Caco-2 (cell line): ENCODE measurements at places on chromosomes 4 and X.

- H3K27me3 ChIP-seq = no peaks in the 10 kb centered on the region
- H3K4me1 ChIP-seq = no peaks in the 10 kb centered on the region
- DNase-seq = no peak
- no peaks in the 10 kb centered on the region for H3K36me3 ChIP-seq
- H3K4me3 ChIP-seq = no peak overlapping the region
Observed at GRCh38 chr4:148964456-148964855, 522.2 kb upstream of the NR3C2 start.

GRCh38 chrX:101347859-101348451 lies 587 bp downstream of the TIMM8A start:
- H3K4me1 ChIP-seq = no peaks in the 10 kb centered on the region
- H3K36me3 ChIP-seq = no peaks in the 10 kb centered on the region
- no peaks in the 10 kb centered on the region for H3K27me3 ChIP-seq
- H3K4me3 ChIP-seq = peak overlapping the region; percentile 86

GRCh38 chr4:7857238-7857701 lies 82.4 kb downstream of the AFAP1 start:
- no peak for DNase-seq
- peaks cover 38% of the 10 kb centered on the region for H3K4me1 ChIP-seq
- H3K27me3 ChIP-seq = no peaks in the 10 kb centered on the region
- H3K36me3 ChIP-seq = no peaks in the 10 kb centered on the region
- no peak overlapping the region for H3K4me3 ChIP-seq

GRCh38 chrX:115138040-115138439 lies 51.2 kb upstream of the RBMXL3 start:
- no peak for DNase-seq
- H3K4me1 ChIP-seq = no peaks in the 10 kb centered on the region
- no peak overlapping the region for H3K27ac ChIP-seq
- no peaks in the 10 kb centered on the region for H3K36me3 ChIP-seq
- H3K27me3 ChIP-seq = no peaks in the 10 kb centered on the region
- H3K4me3 ChIP-seq = no peak overlapping the region

- H3K27ac ChIP-seq = no peak overlapping the region
- no peak overlapping the region for H3K4me3 ChIP-seq
- DNase-seq = no peak
- peaks cover 6% of the 10 kb centered on the region; the same call in 1 of the 2 replicates for H3K4me1 ChIP-seq
- no peaks in the 10 kb centered on the region for H3K27me3 ChIP-seq
- no peaks in the 10 kb centered on the region for H3K36me3 ChIP-seq
Observed at GRCh38 chrX:18797141-18797540, 89.7 kb downstream of the PPEF1 start.

DNA sequence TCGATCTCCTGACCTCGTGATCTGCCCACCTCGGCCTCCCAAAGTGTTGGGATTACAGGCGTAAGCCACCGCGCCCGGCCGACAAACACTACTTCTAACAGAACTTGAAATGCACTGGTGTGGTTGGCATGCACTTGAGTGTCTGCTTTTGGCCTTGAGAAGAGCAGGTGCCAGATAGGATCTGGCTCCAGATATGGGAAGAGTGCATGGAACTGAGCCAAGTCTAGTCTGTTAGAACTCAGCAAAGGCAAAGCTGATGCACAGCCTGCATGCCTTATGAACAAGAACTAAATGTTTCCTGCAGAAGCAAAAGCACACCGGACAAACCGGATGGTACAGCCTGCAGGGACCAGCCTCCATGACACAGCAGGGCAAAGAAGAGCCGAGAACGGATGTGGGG lies 35.1 kb upstream of the TBL1X start:
- H3K36me3 ChIP-seq = no peaks in the 10 kb centered on the region
- no peaks in the 10 kb centered on the region for H3K27me3 ChIP-seq
- DNase-seq = no peak
- H3K27ac ChIP-seq = no peak overlapping the region
- no peaks in the 10 kb centered on the region for H3K4me1 ChIP-seq

- H3K4me3 ChIP-seq = no peak overlapping the region
- no peaks in the 10 kb centered on the region for H3K4me1 ChIP-seq
- no peak overlapping the region for H3K27ac ChIP-seq
- no peaks in the 10 kb centered on the region for H3K36me3 ChIP-seq
- DNase-seq = no peak
- H3K27me3 ChIP-seq = no peaks in the 10 kb centered on the region
Observed at GRCh38 chrX:13495232-13495631, 74.2 kb upstream of the EGFL6 start.

GRCh38 chr4:181956512-181956911 lies 286.7 kb upstream of the TENM3 start:
- DNase-seq = no peak
- no peaks in the 10 kb centered on the region for H3K36me3 ChIP-seq
- no peaks in the 10 kb centered on the region for H3K27me3 ChIP-seq
- H3K4me3 ChIP-seq = no peak overlapping the region
- H3K27ac ChIP-seq = no peak overlapping the region
- H3K4me1 ChIP-seq = no peaks in the 10 kb centered on the region
